A172 (cell line): ENCODE measurements at places on chromosomes 6 and 20. TPM values are rescaled to one million over a fixed set of nuclear protein-coding genes. Genes with fewer than 3 reads are reported as not detected.

GRCh38 chr6:9527679-9528286, 887.1 kb downstream of the TFAP2A start:
- no peak for DNase-seq

DNA sequence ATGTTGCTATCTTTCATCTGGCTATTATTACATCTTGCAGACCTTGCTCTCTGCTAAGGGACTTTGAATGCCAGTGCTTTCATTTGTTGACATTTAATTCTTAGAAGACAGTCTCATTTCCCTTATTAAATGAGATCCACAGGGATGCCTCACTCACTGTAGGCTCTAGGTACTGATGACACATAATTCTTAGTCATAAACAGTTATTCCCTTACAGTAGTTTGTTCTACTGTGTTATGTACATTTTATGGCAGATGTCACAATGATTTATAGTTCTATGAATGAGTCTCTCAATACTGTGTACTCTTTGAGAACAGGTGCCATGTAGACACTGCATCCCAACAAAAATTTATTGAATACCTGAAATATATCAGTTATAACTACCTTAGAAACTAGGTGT, 70.3 kb downstream of the FAM83B start:
- DNase-seq = peak; percentile 62

- no peak for DNase-seq
Observed at GRCh38 chr6:84260196-84260595, 32.8 kb upstream of the CEP162 start.

DNA sequence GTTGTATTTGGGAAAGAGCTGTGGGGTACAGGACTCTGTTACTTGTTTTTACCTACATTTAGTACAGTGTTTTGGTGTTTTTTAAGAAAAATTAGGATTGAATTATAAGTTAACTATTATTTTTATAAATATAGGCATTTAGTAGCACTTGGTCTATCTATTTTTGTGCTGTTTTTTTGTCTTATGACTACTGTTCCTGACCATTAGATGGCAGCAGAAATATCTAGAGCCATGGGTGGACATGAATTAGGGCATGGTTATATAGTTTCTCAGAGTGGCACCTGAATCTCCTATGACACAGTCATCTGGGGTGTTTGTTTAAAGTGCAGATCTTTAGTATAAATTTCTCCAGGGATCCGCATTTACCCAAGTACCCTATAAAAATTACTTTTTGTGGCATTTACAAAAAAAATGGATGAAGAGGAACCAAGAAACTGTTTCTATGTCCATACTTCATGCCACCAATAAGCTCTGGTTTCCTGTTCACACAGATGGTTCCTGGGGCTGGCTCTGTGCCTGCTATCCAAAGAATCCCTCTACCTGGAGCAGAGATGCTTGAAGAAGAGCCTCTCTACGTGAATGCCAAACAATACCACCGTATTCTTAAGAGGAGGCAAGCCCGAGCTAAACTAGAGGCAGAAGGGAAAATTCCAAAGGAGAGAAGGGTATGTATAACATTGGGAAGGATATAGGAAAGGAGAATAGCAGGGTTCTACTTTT, 19.8 kb downstream of the NFYA start:
- peak; percentile 14 for DNase-seq

- DNase-seq = no peak
Observed at GRCh38 chr20:48422242-48422960, 405.4 kb downstream of the PREX1 start.

GRCh38 chr6:84927551-84927950, 163.2 kb upstream of the TBX18 start:
- DNase-seq = no peak

DNA sequence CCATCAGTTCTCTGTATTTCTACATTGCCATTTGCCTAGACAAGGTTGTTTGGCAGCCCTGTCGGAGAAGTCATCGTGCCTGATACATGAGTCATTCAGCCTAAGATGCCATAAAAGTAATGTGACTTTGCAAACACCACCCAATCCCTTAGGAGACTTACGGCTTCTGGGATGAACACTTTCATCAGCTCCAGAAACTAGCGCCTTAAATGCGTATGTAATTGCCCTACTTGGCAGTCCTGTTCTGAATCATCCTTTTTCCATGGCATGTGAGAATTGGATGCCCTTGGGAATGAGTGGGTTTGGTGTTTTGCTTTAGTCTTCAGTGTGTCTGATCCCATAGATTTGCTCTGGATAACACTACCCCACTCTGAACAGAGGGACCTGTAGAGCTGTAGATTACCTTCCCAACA, 158.5 kb downstream of the SASH1 start:
- peak; percentile 96 for DNase-seq

DNA sequence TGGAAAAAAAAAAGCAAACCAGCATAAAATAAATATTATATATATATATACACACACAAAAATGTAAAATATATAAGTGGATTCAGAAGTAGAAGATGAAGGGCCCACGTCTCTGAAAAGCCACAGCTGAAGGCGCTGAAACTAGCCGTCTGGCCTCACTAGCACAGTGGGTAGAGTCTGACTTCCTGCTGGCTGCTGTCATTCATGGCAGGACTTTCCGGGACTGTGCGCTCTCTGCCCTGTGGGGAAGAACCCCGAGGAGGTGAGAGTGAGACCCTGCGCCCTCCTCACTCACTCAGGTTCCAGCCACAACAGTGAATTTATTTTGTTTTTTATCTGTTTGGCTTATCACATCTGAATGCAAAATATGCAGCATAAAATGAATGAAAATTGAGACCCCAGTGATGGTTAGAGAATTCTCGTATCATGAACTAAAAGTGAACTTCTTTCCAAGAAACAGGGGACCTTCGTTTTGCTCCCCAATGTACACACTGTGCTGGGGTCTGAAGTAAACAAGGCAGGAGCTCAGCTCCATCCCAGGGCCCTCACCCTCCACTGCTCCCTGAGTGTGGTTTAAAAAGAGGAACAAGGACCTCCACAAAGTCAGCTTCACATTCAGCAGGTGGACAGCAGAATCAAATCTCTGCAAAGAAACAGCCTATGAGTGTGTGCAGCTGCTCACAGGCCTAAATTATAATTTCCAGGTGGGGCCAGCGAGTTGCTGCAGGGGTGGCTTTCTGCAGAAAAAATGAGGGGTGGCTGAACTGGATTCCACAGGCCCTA, 1.3 kb upstream of the RAMACL start:
- no peak for DNase-seq

- DNase-seq = no peak
Observed at GRCh38 chr6:31622684-31623091, 2.2 kb downstream of the PRRC2A start.

- DNase-seq = no peak
Observed at GRCh38 chr6:117907601-117908245, 659 bp downstream of the SLC35F1 start.

TMEM217 gene
- 0.12 and 3.2 TPM in 2 replicates for total RNA-seq

SNX21 gene
- 50.0 and 59.2 TPM in 2 replicates for total RNA-seq
